ENCODE measurements at places on chromosomes 5 and 9.

DNA sequence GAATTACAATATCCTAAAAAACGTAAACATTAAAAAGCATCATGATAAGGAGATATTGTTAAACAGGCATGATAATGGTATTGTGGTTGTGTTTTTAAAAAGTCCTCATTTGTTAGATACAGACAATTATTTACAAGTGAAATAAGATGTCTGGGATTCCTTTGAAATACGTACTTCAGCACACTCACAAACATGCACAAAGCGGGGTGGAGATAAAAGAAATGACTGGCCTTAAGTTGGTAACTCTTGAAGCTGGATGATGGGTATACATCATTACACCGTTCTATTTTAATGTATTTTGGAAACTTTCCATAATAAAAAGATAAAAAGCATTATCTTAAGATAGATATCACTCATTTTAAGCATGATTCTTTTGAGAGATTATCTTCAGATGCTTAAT is 1.0 kb downstream of the FAM200C start:
- no peak for DNase-seq

DNA sequence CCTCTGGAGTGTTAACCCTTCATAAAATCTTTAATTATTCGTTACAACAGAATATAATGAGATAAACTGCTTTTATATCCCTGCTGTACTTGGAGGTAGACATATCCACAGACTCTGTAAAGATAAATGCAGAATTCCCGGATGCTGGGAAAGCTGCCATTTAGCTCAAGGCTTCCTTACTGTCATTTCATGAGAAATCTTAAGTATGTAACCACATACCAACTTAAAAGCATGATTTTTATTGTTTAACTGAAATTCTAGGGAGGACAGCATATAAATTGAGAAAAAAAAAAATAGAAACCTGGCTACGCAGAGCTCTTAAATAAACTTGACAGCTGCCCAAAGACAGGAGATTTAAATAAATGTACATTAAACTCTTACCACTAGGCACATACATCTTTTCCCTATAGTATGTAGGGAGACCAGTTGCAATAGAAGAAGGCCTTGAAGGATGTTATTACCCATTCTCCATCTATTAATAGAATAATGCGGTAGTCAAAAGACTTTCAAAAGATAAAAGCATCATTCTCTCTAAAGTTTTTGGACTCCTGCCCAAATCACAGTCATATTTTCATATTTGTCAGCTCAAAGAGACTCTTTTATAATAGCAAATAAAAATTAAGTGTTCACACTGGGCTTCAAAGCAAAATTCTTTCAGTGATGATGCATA is 373.8 kb downstream of the NDUFS4 start:
- no peak for DNase-seq

GRCh38 chr5:87229780-87230179 is 37.9 kb upstream of the RASA1 start:
- no peak for DNase-seq

DNA sequence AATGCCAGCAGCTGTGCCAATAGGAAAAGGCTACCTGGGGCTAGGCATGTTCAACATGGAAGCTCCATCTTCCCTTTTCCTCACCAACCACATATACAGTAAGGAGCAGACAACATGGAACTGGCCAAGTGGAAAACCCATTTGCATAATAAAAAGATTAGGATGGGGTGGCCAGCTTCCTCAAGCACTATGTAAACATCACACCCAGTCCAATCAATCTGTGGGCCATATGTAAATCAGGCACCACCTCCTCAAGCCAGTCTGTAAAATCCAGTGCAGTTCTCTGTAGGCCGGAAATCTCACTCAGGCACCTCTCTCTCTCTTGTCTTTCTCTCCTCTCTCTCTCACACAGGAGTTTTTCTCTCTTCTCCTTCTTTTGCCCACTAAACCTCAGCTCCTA is 360.2 kb upstream of the GRIA1 start:
- no peak for DNase-seq

GRCh38 chr5:112965733-112966306 is 10.8 kb upstream of the DCP2 start:
- DNase-seq, result no peak

- DNase-seq, result peak; percentile 9
Observed at GRCh38 chr5:135578685-135579341, at the start of gene CXCL14. Gene CXCL14, minus strand, starts transcription at chr5:135578991. Its CDS starts 213 bp downstream, at chr5:135578778.

DNA sequence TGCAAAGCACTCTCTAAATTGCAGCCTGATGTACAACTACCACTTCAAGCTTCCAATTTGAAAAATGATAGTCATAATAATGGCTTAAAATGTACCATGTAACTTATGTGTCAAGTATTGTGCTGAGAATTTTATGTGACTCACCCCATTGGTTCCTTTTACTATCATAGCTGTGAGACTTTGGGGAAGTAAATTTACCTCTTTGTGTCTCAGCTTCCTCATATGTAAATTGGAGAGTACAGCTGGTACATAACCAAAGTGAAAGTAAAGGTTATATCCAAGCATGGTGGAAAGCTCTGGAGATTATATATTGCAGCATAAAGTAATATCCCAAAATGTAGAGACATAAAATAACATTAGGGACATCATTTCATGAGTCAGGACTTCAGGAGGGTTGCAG is 2200.4 kb upstream of the C9orf72 start:
- DNase-seq, result no peak

DNA sequence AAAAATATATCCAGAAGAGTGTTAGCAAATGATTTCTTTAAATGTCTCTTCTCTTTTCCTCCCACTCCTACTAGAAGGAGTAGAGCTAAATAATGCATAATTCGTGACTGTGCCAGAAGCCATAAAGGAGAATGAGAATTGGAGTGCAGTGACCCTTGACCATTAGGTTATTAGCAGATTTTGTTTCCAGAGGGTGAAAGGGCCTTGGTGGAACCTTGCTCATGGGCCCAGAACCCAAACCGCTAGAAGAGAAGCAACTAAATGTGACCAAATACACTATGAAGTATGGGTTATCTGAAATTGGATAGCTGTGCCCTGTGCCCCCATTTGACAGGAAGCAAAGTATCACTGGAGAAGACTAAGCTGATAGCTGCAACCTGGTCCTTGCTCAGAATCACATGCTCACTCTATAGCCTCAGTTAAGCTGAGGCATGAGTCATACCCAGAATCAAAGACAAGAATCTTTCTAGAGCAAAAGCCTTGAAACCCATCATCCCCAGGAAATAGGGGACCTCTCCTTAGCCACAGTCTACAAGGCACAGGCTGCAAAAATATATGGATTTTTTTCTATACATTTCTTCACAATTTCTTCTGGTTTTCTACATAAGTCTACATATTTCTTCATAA is 36.3 kb downstream of the CAPSL start:
- no peak for DNase-seq

- DNase-seq, result no peak
Observed at GRCh38 chr5:111043712-111044506, 27.6 kb upstream of the TSLP start.

DNA sequence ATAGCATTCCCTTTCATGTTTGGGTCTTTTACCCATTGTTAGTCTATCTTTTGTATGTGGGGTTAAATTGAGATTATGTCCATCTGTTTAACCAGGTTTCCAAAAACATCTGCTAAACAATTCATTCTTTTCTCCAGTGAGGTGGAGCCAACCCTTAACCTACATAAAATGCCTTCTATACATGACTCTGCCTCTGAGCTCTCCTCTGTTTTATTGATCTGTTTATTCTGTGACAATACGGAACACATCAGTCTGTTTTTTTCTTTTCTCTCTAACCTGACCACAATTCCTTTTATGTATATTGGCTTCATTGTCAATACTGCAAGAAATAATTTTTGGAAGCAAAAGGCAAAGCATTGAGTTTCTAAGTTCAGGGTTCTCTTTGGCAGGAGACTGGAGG is 9.9 kb upstream of the ARL15 start:
- no peak for DNase-seq

DNA sequence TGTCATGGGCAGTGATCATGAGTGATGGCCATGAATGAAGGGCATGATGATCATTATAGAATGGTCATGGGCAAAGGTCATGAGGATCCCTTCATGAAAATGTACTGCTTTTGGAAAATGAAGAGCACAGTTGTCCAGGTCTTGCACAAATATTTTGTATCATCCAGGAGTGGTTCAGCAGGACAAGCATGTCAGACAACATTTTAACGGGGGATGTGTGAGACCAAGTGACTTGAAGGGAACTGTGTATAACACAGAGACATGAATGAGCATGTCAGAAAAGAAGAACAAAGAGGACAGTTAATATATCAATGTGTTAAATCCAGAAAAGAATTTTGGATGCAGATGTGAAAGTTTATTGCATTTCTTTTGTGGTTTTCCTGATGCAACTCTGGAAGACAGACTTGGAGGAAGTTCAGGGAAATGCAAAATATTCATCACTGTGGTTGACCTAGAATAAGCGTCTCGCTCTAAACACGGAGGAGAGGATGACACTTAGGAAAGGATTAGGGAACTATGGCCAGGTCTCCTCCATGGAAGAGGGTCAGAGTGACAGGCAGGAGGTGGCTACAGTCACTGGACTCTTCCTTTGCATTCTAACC is 116.1 kb upstream of the IRX4 start:
- DNase-seq, result no peak

DNA sequence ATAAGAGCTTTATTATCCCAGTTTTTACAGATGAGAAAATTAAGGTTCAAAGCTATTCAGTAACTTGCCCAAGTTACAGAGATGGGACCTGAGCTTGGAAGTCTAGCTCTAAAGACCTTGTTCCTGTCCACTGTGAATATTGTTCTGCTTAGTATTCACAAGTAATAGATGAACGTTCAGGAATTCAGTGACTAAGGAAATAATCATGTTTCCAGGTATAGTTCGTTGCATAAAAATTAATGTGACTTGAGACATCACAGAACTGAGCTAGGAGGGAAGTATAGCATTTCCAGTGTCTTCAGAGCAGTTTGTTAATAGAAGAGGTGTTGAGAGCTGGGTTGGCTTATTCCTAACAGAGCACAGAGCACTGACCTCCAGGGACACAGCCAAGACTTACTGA is 136.1 kb downstream of the FGF1 start:
- no peak for DNase-seq

DNA sequence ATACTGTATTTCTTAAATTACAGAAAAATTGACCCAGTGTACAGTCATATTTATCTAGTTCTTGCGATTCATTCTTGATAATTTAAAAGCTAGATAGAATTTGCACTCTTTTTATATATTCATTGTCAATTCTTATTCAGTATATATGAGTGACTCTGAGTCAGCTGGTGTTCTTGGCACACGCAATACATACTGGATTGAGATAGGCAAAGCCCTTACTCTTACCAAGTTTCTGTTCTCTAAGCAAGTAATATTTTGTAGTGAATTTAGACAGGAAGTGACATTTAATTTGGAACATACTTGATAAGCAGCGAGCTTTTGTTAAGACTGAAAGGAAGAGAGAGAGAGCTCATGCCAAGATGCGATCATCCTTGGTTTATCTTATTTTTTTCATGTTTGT is 57.7 kb downstream of the GPBP1 start:
- DNase-seq, result no peak

- DNase-seq, result no peak
Observed at GRCh38 chr5:38249812-38250211, 8.5 kb upstream of the EGFLAM start.

- no peak for DNase-seq
Observed at GRCh38 chr9:88586452-88586851, 51.5 kb downstream of the NXNL2 start.

DNA sequence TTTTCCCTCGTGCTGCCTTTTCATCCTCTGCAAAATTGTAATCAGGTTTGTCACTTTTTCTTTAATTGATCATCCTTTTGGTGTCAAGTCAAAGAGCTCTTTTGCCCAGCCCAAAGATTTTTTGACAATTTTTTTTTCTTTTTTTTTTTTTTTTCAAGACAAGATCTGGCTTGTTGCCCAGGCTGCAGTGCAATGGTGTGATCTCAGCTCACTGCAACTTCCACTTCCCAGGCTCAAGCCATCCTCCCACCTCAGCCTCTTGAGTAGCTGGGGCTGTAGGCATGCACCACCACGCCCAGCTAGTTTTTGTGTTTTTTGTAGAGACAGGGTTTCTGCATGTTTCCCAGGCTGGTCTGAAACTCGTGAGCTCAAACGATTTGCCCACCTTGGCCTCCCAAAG is 36.7 kb downstream of the CDK7 start:
- no peak for DNase-seq

- DNase-seq, result no peak
Observed at GRCh38 chr9:110916403-110916802, 121.9 kb downstream of the LPAR1 start.

DNA sequence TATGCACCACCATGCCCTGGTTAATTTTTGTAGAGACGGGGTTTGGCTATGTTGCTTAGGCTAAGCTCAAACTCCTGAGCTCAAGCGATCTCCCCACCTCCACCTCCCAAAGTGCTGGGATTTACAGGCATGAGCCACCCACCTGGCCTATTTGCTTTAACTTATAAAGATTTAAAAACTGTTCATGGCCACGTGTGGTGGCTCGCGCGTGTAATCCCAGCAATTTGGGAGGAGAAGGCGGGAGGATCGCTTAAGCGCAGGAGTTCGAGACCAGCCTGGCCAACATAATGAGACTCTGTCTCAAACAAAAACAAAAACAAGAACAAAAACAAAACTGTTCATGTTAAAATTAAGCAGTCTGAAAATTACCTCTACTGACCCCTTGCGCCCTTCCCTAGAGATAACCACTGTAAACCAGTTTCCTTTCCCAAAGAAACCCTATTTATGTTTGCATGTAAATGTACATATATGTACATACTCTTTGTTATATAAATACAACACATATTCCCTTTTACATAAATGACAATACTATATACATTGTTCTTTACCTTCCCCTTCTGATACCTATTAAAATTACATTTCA is 1.5 kb downstream of the AK6 start:
- DNase-seq, result no peak

DNA sequence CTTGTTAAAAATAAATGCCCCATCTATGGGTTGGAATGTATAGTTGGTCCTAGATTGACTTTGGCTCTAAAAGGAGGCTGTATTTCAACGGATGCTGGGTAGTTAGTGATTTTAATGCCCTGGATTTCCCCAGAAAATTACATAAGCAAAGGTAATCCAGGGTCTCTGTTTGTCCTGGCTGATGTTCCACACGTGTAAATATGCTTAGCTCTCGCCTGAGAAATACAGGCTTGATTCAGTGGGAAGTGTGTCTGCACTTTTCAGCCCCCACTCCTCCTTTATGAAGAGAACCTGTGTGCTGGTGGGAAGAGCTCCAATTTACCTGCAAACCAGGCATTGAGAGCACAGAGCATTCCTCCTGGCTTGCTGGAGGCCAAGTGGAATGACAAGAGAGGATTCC is 294.6 kb upstream of the CLINT1 start:
- DNase-seq, result no peak

- no peak for DNase-seq
Observed at GRCh38 chr5:119515192-119515591, 62.9 kb downstream of the HSD17B4 start.

GRCh38 chr5:59164041-59164830 is 581.4 kb downstream of the RAB3C start:
- no peak for DNase-seq

- DNase-seq, result no peak
Observed at GRCh38 chr9:79800578-79800977, 228.8 kb downstream of the TLE4 start.

Data from SIG-M5 (cell line).